Islet precursor cell (in vitro differentiated cells): ENCODE measurements at places on chromosomes 6 and 20.

- DNase-seq, result no peak
These were observed 181.9 kb upstream of the PCSK2 start for GRCh38 chr20:17044891-17045290.

GRCh38 chr6:13384506-13384905, 56.2 kb upstream of the TBC1D7 start:
- peak; percentile 15 for DNase-seq

GRCh38 chr20:32159766-32160221, 47.7 kb downstream of the PLAGL2 start:
- DNase-seq, result peak; percentile 23

DNA sequence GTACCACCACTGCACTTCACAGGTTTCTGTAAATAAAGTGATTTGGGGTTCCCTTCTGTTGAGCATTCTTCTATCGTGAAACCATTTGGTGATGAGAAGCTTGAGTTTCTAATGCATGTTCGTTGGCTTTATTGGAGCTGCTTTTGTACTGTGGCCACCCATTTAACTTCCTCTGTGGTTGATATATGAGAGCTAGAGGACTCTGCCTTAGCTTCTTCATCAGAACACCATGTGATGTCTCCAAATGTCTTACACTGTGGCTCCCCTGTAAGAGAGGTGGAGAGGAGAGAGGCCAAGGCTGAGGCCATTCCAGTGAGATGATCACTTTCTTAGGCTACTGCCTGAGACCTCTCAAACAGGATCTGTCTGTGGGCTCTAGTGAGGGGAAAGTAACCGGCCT, 114.5 kb downstream of the SLC16A10 start:
- DNase-seq, result no peak

DNA sequence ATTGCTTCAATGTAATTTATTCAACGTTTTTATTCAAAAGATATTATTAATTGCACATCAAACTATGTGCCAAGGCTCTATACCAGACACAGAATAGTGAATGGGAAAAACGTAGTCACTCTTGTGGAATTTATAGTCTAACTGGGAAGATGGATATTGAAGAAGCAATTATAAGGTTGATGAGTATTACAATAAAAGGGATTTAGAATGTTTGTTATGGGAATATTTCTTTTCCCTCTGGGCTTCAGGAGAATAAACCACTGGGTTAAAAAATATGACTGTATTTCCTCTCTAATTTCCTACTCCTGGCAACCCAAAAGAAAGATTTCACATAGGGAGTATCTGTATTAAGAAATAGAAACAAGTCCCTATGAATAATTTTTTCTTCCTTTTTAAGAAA, 25.1 kb upstream of the UTRN start:
- no peak for DNase-seq

- DNase-seq, result no peak
These were observed 114.2 kb downstream of the COL12A1 start for GRCh38 chr6:75091467-75092190.

- DNase-seq, result no peak
These were observed 21.3 kb upstream of the HLA-DRB5 start for GRCh38 chr6:32551410-32551809.

GRCh38 chr6:33204415-33205190, at the start of gene HSD17B8:
TSS of gene HSD17B8 (plus strand) at chr6:33204655. CDS start at chr6:33204669, 14 bp downstream.
- peak; percentile 95 for DNase-seq

GRCh38 chr6:36838896-36839748, at the start of gene CPNE5:
TSS of gene CPNE5 (minus strand) at chr6:36839444. CDS start at chr6:36839377, 67 bp downstream.
- no peak for DNase-seq

DNA sequence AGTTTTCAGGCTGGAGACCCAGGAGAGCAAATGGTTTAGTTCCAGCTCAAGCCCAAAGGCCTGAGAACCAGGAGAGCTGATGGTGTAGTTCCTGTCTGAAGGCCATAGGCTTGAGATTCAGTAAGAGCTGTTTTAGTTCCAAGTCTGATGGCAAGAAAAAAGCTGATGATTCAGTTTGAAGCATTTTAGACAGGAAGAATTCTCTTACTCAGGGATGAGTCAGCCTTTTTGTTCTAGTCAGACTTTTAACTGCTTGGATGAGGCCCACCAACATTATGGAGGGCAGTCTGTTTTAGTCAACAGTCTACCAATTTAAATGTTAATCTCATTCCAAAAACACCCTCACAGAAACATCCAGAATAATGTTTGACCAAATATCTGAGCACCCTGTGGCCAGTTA, 2.5 kb downstream of the ZSCAN26 start:
- DNase-seq, result no peak

- DNase-seq, result no peak
These were observed 43.2 kb upstream of the CRISP1 start for GRCh38 chr6:49909563-49909962.

DNA sequence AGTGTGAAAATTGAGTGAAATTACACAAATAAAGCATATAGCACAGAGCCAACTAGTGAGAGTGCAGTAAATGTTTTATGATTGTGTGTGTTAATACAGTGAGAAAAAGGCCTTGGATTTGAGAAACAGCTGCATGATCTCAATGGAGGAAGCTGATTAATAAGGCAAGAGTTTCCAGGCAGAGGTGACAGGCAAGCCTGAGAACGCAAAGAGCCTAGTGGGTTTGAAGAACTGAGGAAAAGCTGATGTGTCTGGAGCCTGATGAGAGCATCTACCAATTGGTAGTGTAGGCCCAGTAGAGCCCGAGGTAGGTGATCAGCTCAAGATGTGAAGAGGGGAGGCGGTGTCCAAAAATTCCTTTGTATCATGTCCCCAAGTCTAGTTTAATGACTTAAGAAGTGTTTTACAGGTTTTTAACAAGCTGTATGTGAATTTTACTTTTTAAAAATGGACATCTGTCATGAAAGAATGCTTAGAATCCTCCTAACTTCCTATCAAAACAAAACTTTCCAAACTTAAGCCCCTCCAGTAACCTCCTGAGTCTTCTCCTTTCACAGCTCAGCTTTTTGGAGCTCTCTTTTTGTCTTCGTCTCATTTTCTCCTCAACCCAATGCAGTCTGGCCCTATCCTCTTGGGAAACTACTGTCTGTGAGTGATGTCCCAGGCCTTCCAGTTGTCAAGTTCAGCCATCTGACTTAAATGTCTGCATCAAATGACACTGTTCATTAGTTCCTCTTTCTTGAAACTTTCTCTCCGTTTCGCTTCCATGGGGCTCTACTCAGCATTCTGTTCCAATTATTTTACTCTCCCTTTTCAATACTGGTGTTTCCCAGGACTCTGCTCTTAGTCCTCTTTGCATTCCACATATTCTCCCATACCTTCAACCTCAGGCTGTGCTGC, 1.2 kb downstream of the CDC40 start:
- no peak for DNase-seq

DNA sequence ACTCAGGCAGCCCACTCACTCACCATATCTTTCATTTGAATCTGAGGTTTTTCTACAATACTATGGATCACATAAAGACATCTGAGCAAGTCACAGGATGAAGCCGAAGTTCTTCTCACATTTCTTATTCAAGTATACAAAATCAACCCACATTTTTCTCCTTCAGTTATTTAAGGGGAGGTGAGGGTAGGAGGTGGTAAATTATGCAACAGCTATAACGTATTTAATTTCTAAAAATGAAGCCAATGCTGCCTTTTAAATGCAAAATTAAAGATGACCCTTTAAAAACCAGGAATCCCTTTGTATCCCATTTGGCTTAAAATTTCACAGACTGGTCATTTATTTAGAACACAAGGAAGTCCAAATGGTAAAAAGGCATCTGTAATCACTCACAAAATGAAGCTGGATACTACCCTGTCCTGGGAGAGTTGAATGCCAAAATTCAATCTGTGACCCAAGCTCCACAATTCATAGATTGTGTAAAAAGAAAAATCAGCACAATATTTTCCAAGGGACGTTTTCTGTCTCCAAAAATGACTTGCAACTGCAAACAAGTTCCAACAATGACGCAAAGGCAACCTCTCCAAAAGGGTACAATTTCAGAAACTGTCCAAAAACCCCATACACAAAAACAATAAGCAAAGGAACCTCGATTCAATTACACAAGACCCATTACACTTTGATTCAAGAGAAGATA, 48.8 kb downstream of the EPB41L2 start:
- DNase-seq, result no peak

- no peak for DNase-seq
These were observed 51.1 kb upstream of the TRDN start for GRCh38 chr6:123687864-123688263.

GRCh38 chr6:7106215-7106751, 1.5 kb upstream of the RREB1 start:
- DNase-seq, result peak; percentile 78

DNA sequence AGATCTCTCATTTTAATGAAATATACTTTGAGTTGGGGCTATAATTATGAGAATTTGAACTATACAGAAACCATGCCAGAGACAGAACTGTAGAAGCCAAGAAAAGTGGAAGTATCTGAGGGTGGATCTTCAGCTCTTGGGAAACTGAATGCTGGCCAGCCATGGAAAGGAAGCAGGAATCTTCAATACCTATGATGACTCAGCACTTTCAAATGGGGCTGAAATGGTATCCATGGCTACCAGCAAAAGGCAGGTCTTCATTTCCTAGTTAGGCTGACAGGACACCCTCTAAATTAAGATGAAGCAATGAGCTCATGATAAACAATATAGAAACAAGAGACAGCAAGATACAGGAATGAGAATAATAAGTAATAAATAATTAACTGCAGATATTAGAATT, 171.3 kb downstream of the COL21A1 start:
- DNase-seq, result no peak
